Activated naive CD8-positive, alpha-beta T cell treated with anti-CD3 and anti-CD28 coated beads for 36 hours (primary cell): ENCODE measurements at places on chromosomes 2 and 18.

- H3K4me1 ChIP-seq: peaks cover 2% of the 10 kb centered on the region
- H3K36me3 ChIP-seq: no peaks in the 10 kb centered on the region
- no peak for DNase-seq
- peaks cover under 1% of the 10 kb centered on the region for H3K27me3 ChIP-seq
Measured at GRCh38 chr2:67828066-67828465, 234.7 kb downstream of the C1D start.

DNA sequence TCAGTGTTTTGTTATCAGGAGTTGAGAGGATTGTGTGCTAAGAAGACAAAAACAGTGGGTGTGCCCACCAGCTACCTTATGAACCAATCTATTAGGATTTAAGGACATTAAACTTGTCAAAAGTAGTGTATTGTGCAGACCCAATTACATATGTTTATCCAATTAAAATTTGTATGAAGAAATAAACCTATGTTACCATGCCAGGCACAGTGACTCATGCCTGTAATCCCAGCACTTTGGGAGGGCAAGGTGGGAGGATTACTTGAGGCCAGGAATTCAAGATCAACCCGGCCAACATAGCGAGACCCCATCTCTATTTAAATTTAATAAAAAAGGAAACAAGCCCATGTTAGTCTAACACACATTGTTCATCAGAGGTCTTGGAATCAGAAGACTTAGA lies 162.2 kb downstream of the IRS1 start:
- H3K36me3 ChIP-seq: no peaks in the 10 kb centered on the region
- H3K4me3 ChIP-seq: no peak overlapping the region

- H3K27ac ChIP-seq: no peak overlapping the region
- DNase-seq: no peak
- no peak overlapping the region for H3K4me3 ChIP-seq
- H3K27me3 ChIP-seq: peaks cover 5% of the 10 kb centered on the region
- H3K4me1 ChIP-seq: peaks cover 2% of the 10 kb centered on the region
Measured at GRCh38 chr2:182522972-182523473, 96.2 kb upstream of the PDE1A start.

DNA sequence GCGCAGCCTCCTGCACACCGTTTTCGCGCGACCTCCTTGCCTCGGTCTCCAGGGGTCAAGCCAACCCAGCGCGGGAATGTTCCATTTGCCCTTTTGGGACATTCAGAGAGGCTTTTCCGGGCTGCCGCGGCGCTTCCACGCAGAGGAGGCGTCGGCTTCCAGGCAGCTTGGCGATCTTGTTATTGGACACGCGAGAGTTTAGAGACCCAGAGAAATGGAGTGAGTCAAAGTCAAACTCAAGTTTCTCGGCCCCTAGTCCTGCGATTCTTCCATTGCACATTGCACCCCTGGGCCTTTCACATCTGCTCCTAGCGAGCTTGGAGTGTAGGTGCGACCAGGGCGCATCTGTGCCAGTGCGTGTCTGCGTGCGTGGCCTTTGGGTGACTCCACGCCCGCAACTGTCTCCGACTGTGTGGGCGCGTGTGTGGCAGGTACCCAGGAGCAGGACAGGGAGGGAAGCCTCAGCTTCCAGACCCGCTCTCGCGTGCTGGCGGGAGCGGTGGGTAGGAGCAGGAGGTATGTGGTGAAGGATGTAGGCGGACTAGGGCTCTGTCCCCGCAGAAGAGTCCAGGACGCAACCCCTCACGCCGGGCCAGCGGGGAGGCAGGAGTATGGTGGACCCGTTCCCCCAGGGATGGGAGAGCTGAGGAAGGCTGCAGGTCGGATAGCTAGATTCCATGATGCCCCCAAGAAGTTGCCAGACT lies 13.5 kb downstream of the SIX3 start:
- no peak overlapping the region for H3K27ac ChIP-seq
- peaks cover 21% of the 10 kb centered on the region for H3K4me1 ChIP-seq
- no peak for DNase-seq
- H3K4me3 ChIP-seq: peak overlapping the region; percentile 50
- no peaks in the 10 kb centered on the region for H3K36me3 ChIP-seq
- peaks cover 76% of the 10 kb centered on the region for H3K27me3 ChIP-seq

- H3K4me1 ChIP-seq: no peaks in the 10 kb centered on the region
- H3K36me3 ChIP-seq: no peaks in the 10 kb centered on the region
- peaks cover 28% of the 10 kb centered on the region for H3K27me3 ChIP-seq
- H3K4me3 ChIP-seq: no peak overlapping the region
Measured at GRCh38 chr2:11659851-11660250, 10.1 kb downstream of the NTSR2 start.

- no peak overlapping the region for H3K4me3 ChIP-seq
- DNase-seq: no peak
- peaks cover 2% of the 10 kb centered on the region for H3K4me1 ChIP-seq
- H3K27ac ChIP-seq: no peak overlapping the region
Measured at GRCh38 chr2:241777686-241778627, 1.3 kb downstream of the GAL3ST2 start.

GRCh38 chr2:100174026-100174431 lies 31.6 kb upstream of the AFF3 start:
- no peaks in the 10 kb centered on the region for H3K36me3 ChIP-seq
- H3K27me3 ChIP-seq: no peaks in the 10 kb centered on the region
- DNase-seq: no peak
- no peaks in the 10 kb centered on the region for H3K4me1 ChIP-seq
- no peak overlapping the region for H3K4me3 ChIP-seq
- H3K27ac ChIP-seq: no peak overlapping the region

- no peak for DNase-seq
- H3K4me1 ChIP-seq: no peaks in the 10 kb centered on the region
- H3K27me3 ChIP-seq: peaks cover 5% of the 10 kb centered on the region
- no peak overlapping the region for H3K27ac ChIP-seq
- H3K36me3 ChIP-seq: no peaks in the 10 kb centered on the region
- H3K4me3 ChIP-seq: no peak overlapping the region
Measured at GRCh38 chr18:72086421-72086820, 457.7 kb downstream of the CBLN2 start.

- H3K36me3 ChIP-seq: no peaks in the 10 kb centered on the region
- no peak overlapping the region for H3K4me3 ChIP-seq
- no peaks in the 10 kb centered on the region for H3K4me1 ChIP-seq
- peaks cover 13% of the 10 kb centered on the region for H3K27me3 ChIP-seq
- DNase-seq: no peak
- no peak overlapping the region for H3K27ac ChIP-seq
Measured at GRCh38 chr2:48771241-48772014, 15.9 kb upstream of the LHCGR start.

DNA sequence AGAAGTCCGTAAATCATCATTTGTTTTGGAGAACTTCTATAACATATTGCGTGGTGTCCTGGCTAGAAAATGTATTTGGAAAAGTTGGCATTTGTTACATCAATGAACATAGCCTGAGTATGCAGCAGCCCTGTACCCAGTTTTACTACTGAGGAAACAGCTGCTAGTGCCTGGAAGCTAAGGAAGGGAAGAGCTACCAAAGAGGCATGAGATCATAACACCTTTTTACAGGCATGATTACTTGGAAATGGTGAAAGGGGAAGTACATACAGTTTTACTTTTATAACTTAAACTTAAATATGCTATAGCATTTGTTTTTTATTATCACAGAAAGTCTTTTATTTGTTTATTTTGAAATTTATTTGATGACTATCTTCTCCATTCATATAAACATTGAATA lies 128.4 kb upstream of the MC4R start:
- H3K4me1 ChIP-seq: no peaks in the 10 kb centered on the region
- DNase-seq: no peak
- no peaks in the 10 kb centered on the region for H3K36me3 ChIP-seq
- H3K27ac ChIP-seq: no peak overlapping the region

GRCh38 chr2:46945671-46946070 lies 30.1 kb upstream of the MCFD2 start:
- peaks cover 53% of the 10 kb centered on the region for H3K4me1 ChIP-seq
- DNase-seq: no peak
- H3K27ac ChIP-seq: peak overlapping the region; percentile 100
- no peaks in the 10 kb centered on the region for H3K27me3 ChIP-seq
- peak overlapping the region; percentile 57 for H3K4me3 ChIP-seq

GRCh38 chr2:157722580-157723234 lies 94.0 kb upstream of the ACVR1C start:
- no peaks in the 10 kb centered on the region for H3K4me1 ChIP-seq
- DNase-seq: no peak
- peaks cover 47% of the 10 kb centered on the region for H3K36me3 ChIP-seq
- no peak overlapping the region for H3K4me3 ChIP-seq

DNA sequence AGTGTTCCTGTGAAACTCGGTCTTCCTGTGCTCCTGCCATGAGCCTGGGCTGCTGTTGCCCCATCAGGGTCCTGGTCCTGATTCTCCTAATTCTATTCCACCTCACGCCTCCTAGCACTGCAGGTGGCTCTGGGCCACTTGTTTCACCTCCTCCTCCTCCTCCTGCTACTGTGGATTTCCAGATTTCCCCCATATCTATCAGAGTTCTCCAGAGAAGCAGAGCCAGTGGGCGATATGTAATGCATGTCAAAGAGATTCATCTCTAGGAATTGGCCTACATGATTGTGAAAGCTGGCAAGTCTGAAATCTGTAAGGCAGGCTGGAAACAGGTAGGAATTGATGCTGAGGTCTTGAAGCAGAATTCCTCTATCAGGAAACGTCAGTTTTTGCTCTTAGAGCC lies 45.3 kb downstream of the CHRNA1 start:
- peaks cover 33% of the 10 kb centered on the region for H3K4me1 ChIP-seq
- no peak overlapping the region for H3K4me3 ChIP-seq
- peaks cover 4% of the 10 kb centered on the region for H3K27me3 ChIP-seq

- H3K36me3 ChIP-seq: peaks cover 3% of the 10 kb centered on the region
- peaks cover 6% of the 10 kb centered on the region for H3K4me1 ChIP-seq
- no peak overlapping the region for H3K27ac ChIP-seq
- no peak overlapping the region for H3K4me3 ChIP-seq
- no peaks in the 10 kb centered on the region for H3K27me3 ChIP-seq
Measured at GRCh38 chr2:3324404-3325281, 53.0 kb downstream of the EIPR1 start.

DNA sequence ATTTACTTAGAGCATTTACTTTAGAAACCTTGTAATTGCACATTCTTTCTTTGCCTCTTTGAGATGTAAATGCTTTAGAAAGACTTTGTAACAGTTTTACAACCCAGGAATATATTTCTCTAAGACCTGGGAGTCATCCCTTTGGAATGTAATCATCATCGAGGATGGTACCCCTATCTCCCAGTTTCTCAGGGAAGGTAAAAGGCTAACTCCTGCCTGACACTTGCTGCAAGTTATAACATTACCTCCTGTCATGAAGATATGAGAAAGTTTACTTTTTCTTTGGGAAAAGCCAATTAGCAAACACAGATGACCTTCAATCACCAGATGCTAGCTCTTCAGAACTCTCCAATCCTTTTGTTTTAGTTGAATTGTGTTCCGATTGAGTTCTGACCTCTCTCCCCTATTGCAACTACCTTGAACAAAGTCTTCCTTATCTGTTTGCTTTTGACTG lies 420.3 kb upstream of the FSIP2 start:
- no peak overlapping the region for H3K27ac ChIP-seq
- H3K4me3 ChIP-seq: no peak overlapping the region
- DNase-seq: no peak

DNA sequence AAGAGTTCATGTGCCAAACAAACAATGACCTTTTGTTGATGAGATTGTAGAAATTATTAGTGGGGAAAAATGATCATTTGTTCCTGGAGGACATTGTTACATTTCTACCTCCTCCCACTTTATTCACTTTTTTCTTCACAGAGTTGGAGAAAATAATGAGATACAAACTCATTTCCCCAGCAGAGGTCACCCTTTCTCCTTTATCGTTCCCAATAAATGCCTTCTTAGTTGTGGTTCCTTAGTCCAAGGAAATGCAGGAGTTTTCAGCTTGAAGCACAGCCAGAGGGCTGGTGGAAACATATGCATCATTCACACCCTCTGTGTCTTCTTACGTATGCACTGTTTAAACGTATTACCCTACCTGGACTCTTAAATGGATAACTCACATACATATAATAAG lies 108.8 kb downstream of the SLC4A3 start:
- peaks cover 12% of the 10 kb centered on the region for H3K27me3 ChIP-seq
- H3K36me3 ChIP-seq: no peaks in the 10 kb centered on the region
- no peak for DNase-seq
- H3K4me1 ChIP-seq: no peaks in the 10 kb centered on the region

GRCh38 chr2:28661589-28662001 lies 90.0 kb upstream of the PPP1CB start:
- H3K27ac ChIP-seq: no peak overlapping the region
- no peaks in the 10 kb centered on the region for H3K36me3 ChIP-seq
- H3K4me1 ChIP-seq: peaks cover 12% of the 10 kb centered on the region
- no peaks in the 10 kb centered on the region for H3K27me3 ChIP-seq
- DNase-seq: no peak

DNA sequence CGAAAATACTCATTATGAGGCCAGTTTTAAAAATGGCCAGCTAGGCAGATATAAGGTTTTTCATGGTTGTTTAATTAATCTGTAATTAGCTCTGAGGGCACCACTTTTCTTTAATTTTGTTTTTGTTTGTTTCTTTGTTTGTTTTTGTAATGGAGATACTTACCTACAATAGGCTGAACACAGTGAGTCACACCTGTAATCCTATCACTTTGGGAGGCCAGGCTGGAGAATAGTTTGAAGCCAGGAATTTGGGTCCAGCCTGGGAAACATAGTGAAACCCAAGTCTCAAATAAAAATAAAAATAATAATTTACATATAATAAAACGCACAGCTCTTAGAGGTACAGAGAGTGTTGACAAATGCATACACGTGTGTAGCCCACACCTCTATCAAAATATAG lies 56.8 kb upstream of the MSH2 start:
- no peak overlapping the region for H3K27ac ChIP-seq
- DNase-seq: no peak
- no peaks in the 10 kb centered on the region for H3K36me3 ChIP-seq
- peaks cover 26% of the 10 kb centered on the region for H3K27me3 ChIP-seq
- H3K4me1 ChIP-seq: peaks cover 8% of the 10 kb centered on the region
- H3K4me3 ChIP-seq: no peak overlapping the region

DNA sequence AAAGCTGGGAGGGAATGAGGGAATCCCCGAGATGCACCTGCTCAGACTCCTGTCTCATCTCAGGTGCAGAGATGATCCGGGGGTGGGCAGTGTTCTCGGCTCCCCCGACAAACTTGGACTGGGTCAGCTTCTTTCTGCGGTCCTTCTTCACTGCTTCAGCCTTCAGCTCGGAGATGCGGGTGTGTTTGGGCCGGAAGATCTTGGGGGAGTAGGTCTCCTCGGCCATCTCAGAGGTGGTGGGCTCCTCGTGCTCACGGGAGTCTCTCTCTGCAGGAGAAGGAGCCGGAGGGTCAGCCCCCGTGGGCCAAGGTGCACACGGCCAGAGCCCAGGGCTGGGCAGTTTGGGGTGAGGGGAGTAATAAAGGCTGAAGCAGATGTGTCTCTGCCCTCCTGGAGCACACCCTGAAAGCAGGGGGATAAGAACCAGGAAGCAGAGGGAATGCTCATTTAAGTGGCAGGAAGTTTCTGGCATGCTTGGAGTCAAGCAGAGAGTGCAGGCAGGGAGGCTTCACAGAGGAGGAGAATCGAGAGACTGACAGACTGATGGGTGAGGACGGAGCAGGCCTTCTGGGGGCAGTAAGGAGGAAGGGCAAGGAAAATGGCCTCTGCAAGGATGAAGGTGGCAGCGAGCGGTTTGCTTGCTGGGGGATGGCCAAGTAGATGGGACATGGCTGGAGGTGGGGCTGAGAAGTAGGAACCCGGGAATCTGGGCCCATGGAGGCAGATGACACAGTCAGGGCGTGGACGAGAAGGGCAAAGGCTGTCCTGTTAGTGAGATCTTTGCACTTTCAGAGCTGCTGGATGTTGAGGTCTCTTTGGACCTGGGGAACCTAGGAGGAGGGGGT lies 16.3 kb downstream of the IGFBP5 start:
- H3K4me3 ChIP-seq: no peak overlapping the region
- peaks cover 10% of the 10 kb centered on the region for H3K4me1 ChIP-seq
- H3K36me3 ChIP-seq: no peaks in the 10 kb centered on the region
- H3K27ac ChIP-seq: no peak overlapping the region
